ENCODE measurements at places on chromosomes 5 and 9.

GRCh38 chr5:68287976-68288706 is 72.6 kb downstream of the PIK3R1 start:
- DNase-seq = no peak

DNA sequence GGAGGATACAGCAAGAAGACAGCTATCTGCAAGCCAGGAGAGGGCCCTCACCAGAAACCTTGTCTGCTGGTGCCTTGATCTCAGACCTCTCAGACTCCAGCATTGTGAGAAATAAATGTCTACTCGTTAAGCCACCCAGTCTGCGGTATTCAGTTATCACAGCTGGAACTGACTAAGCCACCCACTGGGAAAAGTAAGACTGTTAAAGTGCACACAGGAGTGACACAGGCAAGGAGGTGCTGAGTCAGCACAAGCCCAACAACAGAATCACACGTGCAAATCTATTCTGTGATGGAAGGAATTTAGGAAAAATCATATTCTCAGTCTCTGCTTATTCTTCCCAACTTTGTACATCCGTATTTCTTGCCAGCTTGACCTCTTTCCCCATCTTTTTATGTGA is 200.0 kb downstream of the NR2F1-AS1 start:
- no peak for DNase-seq

- no peak for DNase-seq
Measured at GRCh38 chr5:35246411-35246810, 16.1 kb upstream of the PRLR start.

GRCh38 chr5:35971186-35971877 is 19.9 kb downstream of the UGT3A1 start:
- no peak for DNase-seq

DNA sequence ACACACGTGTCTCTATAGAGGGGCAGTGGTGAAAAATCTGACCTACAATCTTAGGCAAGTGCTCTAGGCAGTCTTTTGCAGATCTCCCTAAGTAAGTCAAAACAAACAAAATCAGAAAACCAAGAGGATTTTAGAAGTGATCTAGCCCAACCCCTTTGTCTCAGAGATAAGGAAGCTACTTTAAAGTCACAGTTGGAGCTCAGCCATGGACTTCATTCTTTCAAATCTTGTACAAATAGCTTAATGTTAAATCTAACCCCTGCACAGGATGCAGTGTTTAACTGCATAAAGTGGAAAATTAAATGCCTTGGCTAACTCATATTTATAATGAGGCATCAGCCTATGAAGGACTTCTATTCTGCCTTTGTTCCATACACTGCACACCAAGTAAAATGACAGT is 135.1 kb upstream of the RFX3 start:
- no peak for DNase-seq

DNA sequence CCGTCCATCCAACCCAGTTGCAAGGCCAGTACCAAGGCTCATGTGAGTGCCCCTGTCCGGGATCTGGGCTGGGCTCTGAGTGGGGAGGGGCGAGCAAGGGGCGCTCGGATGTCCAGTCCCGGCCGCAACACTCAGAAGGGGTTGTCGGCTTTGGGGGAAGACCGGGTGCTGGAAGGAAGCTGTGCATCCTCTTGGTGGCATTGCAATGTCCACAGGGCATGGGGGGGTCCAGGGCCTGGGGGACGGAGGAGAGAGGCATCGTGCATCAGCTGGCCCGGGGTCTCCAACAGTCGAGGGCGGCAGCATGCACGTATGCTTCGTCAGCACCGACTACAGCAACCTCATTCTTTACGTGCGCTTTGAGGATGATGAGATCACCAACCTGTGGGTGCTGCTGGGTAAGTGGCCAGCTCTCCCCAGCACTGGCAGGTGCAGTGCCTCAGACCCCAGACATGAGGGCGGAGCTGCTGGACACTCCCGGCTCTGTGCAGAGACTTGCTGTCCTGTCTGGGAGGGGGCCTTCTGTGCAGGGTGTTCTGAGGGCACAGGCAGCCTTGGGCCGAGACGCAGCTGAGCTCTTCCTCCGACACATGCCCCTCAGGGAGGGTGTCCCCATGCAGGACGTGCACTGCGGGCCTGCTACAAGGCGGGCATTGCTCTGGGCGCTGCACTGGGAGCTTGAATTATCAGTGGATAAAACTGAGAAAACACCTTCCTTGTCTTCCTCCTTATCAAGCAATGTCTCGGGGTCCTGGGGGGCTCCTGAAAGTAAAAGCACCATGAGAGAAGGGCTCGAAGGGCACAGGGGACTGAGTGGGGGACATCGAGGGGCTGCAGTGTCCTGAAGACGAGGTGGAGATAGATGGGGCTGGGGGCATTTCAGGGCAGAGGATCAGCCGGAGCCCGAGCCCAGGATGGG is 22.5 kb downstream of the GLT6D1 start:
- DNase-seq = no peak

GRCh38 chr5:153476767-153477166 is 13.7 kb upstream of the GRIA1 start:
- DNase-seq = no peak

GRCh38 chr5:120655828-120656435 is 191.8 kb downstream of the PRR16 start:
- DNase-seq = no peak

DNA sequence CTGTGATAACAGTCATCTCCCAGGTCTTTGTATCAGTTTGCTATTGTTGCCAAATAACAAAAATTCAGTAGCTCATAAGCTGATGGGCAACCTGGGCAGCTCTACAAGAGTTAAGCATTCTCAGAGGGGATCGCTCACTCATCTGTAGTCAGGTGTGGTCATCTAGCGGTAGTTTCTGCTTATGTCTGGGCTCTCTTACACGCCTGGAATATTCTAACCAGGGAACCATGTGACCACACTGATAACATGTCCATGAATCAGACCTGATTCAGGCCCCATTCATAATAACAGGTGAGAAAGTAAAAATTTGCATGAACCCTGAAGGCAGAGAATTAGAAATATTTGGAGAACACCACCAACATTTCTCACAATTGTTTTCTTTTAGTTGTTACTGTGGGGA is 576.1 kb downstream of the SLCO4C1 start:
- DNase-seq = no peak

DNA sequence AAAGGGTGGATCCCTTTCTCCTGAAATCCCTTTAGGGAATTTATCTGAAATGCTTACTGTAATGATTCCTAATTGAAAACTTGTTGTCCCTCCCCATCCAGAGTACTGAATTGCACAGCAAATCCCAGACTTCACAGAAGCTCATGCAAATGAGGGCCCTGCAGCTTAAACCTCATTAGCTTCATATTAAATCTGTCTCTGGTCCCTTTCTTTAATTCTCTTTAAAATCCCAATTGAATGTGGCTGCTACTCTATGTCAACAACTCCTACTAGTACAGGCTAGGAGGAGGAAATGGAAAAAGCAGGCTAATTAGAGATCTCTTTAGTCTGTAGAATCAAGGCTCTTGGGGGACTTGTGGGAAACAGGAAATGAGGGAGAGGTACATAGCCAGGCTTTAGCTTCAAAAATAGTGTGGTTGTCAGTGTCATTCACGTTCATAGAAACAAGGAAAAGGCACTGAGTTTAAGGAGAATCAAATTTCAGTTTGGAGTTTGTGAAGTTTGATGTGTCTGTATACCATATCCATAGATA is 191.3 kb upstream of the PRDM9 start:
- DNase-seq = no peak

DNA sequence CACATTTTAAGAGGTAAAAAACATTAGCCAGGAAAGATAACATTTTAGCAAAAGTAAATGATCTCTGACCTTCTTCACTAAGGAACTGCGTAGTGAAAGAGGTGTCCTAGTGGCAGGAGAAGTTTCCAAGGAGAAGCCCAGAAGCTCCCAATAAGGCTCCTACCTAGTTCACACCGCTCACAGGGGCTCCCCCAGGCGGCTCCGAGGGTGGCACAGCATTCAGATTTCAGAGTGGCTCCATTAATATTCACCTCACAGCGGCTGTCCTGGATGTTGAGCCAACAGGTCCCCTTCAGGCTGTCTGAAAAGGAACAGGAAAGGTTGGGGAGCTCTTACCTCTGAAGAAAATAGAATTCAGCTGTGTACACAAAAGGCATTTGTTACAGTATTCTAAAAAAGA is 187.3 kb downstream of the FBN2 start:
- DNase-seq = no peak

GRCh38 chr9:96167011-96167410 is 135.0 kb downstream of the HSD17B3 start:
- no peak for DNase-seq

GRCh38 chr5:171115519-171115918 is 193.5 kb upstream of the TLX3 start:
- DNase-seq = no peak

GRCh38 chr5:149756354-149756753 is 26.2 kb downstream of the PPARGC1B start:
- no peak for DNase-seq

- DNase-seq = no peak
Measured at GRCh38 chr9:108546215-108546614, 309.6 kb downstream of the ACTL7B start.

DNA sequence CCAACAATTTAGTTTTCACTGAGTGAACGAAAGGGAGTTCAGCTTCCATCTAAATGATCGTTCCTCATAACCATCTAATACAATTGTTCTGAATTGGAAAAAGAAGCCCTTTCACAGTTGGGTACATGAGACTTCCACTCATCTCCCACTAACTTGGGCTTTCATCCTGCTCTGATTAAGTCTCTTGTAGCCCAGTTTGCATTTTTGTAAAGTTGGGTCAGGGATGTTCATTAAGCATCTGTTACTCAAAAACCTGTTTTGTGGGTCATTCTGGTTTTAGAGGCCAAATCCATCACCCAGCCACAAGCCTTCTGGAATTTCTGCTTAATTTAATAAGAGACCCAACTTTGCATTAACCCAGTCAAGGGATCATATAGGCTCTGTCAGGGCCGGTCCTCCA is 385.3 kb downstream of the BNC2 start:
- DNase-seq = no peak

GRCh38 chr9:16442622-16443021 is 427.8 kb downstream of the BNC2 start:
- DNase-seq = no peak

GRCh38 chr5:13676531-13676930 is 268.0 kb downstream of the DNAH5 start:
- no peak for DNase-seq

GRCh38 chr5:168263121-168263520 is 28.3 kb upstream of the WWC1 start:
- no peak for DNase-seq

GRCh38 chr9:119332522-119332921 is 36.7 kb downstream of the BRINP1 start:
- no peak for DNase-seq

DNA sequence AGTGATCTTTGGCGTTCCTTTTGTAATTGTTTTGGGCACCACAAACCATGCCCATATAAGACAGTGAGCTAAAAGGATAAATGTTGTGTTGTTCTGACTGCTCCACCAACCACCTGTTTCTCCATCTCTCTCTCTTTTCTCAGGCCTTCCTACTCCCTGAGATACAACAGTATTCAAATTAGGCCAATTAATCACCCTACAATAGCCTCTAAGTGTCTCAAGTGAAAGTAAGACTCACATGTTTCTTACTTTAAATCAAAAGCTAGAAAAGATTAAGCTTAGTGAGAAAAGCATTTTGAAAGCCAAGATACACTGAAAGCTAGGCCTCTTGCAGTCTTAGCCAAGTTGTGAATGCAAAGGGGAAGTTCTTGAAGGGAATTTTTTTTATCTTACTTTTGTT is 268.8 kb upstream of the NREP start:
- DNase-seq = no peak

GRCh38 chr9:113328045-113328782 is 11.9 kb downstream of the WDR31 start:
- DNase-seq = no peak

DNA sequence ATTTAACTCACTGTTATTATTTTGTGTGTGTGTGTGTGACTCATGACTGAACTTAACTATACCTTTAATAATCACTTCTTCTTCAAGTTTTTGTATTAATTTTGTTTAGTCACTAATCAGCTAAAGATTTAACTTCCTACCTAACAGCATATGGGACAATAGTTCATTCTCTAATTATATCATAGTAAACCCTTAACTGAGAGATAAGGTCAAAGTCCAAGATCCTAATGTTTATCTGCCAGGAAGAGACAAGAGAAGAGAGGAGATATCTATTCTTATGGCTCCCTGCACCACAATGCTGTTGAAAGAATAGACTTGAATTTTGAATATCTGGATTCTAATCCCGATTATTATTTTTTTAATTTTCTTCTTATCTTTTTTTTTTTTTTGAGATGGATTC is 28.1 kb downstream of the FREM1 start:
- DNase-seq = no peak

GRCh38 chr5:156375895-156376495 is 49.0 kb downstream of the SGCD start:
- DNase-seq = no peak

- no peak for DNase-seq
Measured at GRCh38 chr5:142313682-142314081, 11.1 kb downstream of the SPRY4 start.

GRCh38 chr9:125659201-125659840 is 47.7 kb downstream of the MAPKAP1 start:
- DNase-seq = no peak

DNA sequence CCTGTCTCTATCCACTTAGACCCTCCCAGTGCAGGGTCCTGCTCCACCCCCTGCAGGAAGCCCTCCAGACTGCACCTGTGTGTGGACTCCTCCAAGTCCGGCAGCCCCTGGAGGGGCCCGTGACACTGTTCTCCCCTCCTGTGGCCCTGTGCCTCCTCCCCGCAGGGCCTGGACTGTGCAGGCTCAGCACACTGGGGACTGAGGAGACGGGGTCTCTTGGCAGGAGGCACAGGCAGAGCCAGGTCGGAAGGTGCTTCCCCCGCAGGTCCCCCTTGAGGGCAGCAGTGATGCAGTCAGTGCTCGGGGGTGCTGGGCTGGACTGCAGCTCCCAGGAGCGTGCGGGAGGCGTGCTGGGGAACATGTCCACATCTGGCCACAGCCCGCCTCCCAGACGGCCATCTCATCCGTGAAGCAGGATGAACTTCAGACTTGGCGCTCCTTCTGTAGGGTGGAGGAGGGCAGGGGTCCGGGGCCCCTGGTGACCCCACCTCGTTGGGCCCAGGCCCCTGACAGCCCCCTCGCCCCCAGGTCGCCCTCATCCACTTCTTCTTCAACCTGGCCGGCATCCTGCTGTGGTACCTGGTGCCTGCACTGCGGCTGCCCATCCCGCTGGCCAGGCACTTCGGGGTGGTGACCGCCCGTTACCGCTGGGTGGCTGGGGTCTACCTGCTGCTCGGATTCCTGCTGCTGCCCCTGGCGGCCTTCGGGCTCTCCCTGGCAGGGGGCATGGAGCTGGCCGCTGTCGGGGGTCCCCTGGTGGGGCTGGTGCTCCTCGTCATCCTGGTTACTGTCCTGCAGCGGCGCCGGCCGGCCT is 4.9 kb downstream of the SLC34A3 start:
- DNase-seq = no peak

DNA sequence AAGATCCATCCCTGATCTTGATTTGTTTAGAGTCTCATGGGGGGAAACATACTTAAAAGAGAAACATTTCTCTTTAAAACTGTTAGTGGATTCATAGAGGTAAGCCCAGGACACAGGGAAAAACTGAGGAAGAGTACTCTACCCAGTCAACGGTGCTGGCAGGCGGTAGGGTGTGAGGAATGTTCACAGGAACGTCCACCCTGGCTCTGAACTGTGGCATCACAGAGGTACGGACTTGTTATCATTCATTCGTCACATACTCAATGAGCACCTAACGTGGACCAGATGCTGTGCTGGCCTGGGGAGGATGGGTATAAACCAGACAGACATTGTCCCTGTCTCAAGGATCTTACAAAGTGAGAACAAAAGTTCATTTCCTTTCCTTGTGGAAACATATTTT is 18.8 kb upstream of the PPARGC1B start:
- DNase-seq = no peak
